ENCODE measurements at places on chromosomes 6 and 20.

DNA sequence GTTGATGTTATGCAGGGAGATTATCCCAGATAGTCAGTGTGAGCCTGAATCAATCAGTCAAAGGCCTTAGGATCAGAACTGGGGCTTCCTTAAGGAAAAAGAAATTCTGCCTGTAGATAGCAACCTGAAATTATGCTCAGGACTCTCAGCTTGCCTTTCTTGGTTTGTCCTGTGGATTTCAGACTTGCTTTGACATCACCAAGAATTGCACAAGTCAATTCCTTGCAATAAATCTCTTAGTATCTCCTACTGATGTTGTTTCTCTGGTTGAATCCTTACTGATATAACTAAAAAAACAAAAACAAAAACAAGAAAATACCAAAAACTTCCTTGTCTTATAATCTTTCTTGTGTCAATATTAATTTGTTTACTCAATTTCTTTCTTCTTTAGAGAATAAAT is 258.9 kb upstream of the TCF21 start:
- no peak for DNase-seq

GRCh38 chr20:17647391-17648314 is 34.4 kb downstream of the RRBP1 start:
- DNase-seq: no peak

DNA sequence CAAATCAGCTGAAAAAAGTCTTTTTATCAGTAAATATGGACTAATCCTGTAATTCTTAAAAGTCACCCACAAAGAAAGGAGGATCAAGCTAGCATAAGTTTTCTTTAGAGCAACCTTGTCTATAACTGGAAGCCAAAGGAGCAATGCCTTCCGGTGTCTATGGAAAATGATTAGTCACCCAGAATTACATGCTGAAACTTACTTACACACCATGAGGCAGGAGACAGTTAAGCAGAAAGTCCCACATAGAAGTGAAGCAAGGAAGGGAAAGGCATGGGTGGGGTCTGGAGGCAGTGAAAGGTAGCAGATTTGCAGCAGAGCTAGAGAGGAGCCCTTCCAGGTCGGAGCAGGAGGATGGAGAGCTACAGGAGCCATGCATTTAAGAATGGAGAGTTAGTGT is 153.7 kb upstream of the RIPOR2 start:
- no peak for DNase-seq

DNA sequence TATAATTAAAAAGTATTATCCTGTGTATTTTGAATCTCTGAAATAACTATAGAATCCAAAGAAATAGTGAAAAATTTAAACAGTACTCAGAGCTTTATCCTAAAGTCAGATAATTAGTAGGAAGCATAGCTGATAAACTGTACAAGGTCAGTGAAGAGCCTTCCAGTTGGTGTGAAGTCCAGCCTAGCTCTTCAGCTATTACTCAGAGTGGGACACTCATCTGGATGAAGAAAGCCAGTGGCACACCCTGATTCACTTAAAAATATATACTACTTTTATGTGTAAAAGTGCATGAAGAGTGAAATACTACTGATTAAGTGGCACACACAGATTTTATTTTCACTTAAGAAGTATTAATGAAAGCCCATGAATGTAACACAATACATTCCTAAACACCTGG is 3.1 kb downstream of the IFNGR1 start:
- no peak for DNase-seq

- peak; percentile 81 for DNase-seq
These were observed 5.3 kb upstream of the HMGN4 start for GRCh38 chr6:26532699-26533531.

DNA sequence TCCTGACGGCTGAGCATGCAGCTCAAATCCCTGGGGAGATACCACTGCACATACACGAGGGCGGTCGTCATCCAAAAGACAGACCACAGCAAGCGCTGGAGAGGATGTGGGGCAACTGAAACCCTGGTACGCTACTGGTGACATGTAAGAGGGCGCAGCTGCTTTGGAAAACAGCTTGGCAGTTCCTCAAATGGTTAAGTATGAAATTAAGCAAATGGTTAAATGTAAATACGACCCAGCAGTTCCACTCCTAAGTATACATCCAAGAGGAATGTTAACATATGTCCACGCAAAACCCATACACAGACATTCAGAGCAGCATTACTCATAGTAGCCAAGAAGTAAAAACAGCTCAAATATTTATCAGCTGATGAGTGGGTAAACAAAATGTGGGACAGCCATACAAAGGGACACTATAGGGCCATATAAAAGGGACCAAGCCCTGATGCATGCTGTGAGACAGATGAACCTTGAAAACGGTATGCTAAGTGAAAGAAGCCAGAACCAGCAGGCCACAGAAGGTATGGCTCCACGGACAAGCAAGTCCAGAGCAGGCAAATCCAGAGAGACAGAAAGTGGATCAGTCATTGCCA is 38.5 kb downstream of the RIPOR3 start:
- DNase-seq: no peak

- no peak for DNase-seq
These were observed 424.5 kb downstream of the HTR1B start for GRCh38 chr6:77038807-77039206.
